ENCODE measurements at places on chromosomes 4 and X.

- DNase-seq, result peak; percentile 6
These were observed 370.7 kb downstream of the FBXW7 start for GRCh38 chr4:152165146-152165545.

DNA sequence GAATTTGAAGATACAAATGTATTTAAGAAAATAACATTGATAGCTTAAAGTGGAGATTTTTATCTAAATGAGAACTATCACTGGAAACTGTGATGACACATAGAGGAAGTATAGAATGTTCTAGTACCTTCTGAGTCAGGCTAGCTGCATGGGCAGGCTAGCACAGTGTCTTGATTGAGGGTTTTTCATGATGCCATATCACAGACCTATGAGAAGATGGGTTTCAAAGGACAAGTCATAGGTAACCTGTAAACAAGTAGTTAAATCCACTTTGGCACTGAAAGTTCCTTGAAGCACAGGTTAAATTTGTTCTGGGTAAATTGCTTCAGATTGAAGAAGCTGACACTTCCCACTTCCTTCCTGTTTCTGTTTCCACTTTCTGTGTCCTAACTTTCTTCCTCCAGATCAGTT is 48.2 kb upstream of the CDKN2AIP start:
- no peak for DNase-seq

DNA sequence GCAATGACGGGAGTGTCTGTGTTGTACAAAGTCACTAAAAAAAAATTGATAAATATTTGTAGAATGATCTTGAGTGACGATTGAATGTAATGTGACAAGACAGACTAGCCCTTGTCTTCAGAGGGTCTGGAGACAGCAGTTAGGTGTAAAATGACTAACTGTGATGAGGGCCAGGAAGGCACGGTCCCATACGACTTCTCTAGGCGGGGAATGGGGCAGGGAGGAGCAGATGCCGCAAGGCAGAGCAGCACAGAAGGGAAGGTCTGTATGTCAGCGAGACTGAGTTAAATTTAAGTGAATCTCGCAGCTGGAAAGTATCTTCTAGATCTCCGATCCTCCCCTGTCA is 405 bp downstream of the CENPE start:
- no peak for DNase-seq

- no peak for DNase-seq
These were observed 161.3 kb upstream of the USP38 start for GRCh38 chr4:143023239-143023918.

DNA sequence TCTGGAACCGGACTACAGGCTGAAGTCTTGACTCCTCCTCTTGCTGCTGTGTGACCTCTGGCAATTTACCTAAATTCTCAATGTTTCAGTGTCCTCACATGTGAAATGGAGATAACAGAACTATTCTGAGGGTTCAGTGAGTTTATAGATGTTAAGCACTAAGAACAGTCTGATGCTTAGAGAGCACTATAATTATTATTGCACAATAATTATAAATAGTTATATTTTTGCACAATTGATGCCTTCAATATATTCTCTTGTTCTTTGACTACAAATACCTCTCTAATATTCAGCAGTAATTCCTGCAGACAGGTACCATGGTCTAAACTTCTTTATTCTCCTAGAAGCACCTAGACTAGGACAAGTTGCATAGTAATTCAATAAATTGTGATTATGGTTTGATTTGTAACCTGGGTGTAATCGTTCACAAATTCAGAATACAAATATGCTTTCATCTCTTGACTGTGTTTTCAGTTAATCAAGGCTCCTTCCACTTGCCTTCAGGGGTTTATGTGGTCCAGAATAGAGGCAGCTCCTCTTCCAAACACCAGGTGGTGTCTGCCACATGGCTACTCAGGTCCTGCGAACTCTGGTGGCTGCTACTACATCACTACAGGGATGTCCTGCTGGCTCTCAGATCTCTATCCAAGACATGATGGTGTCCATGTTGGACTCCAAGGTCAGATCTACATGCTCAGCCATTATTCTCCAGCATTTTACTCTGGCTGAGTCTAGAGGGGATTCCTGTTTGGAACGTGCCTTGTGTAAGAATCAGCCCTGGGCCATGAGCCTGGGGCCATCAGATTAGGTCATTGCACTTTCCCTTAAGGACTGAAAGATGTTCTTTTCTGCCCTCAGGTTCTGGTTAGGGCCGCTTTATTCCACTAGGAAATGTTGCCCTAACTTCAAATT is 103.4 kb downstream of the QRFPR start:
- DNase-seq, result no peak

- peak; percentile 21 for DNase-seq
These were observed 98.3 kb upstream of the MAOA start for GRCh38 chrX:43557792-43558191.

- no peak for DNase-seq
These were observed 166.8 kb downstream of the COL4A6 start for GRCh38 chrX:108271397-108271787.

GRCh38 chr4:7189475-7190277 is 2.7 kb upstream of the SORCS2 start:
- no peak for DNase-seq

GRCh38 chr4:78596111-78596742 is 44.7 kb downstream of the ANXA3 start:
- DNase-seq, result no peak

GRCh38 chr4:126182336-126182735 is 867.6 kb downstream of the FAT4 start:
- no peak for DNase-seq

DNA sequence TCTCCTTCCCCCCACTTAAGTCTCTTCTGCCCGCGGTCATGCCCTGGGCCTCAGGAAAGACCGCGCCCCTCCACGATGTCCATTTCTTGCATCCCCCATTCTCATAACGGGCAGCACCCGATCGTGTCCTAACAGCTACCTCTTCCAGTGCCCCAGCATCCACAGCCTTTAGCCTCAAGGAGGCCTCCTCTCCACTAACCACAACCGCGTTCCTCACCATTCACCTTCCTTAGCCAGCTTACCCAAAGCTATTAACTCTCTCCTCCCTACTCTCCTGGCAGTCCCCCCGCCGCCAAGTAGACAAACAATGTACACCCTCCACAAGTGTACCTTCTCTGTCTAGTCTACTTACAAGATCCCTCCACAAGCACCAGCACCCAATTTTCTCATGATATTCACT is 58.6 kb upstream of the PAGE5 start:
- DNase-seq, result peak; percentile 3

DNA sequence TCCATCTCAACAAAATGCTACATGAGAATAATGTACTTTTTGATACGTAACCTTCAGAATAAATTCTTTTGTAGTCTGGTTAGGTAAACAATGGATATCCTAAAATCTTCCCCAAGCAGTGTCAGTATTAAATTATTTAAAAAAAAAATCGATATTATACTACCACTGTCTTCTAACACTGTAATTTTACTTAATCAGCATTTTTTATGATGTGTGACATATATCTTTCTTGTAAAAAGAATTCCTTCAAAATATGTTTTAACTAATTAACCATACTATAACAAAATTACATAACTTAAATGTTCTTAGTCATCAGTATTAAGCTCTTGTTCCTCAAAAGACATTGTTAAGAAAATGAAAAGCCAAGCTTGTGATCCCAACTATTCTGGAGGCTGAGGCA is 12.5 kb downstream of the OTUD4 start:
- DNase-seq, result no peak

GRCh38 chrX:153794018-153794896 is at the start of the genes IDH3G and SSR4:
Gene IDH3G (minus strand): TSS chrX:153794375. CDS start chrX:153794326, 49 bp downstream.
Gene SSR4 (plus strand): TSS chrX:153794668. CDS start chrX:153794688, 20 bp downstream.
- peak; percentile 93 for DNase-seq

- DNase-seq, result no peak
These were observed 2159.4 kb upstream of the AGA start for GRCh38 chr4:179601671-179602070.

DNA sequence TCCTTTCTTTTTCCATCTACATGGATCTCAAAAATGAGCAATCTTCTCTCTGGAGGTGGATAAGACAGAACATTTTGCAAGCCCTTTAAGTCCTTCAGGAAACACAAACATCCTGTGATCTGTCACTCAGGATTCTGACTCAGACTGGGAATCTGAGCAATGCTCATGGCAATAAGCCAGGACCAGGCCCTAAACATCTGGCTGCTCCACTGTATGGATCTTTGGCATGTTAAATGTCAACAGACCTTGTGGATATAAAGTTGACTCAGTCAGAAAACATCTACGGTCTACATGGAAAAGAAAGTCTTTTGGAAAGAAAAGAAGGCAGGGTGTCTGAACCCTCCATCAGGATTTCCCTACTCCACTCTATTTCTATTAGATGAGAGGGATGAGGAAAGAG is 17.8 kb upstream of the CHIC2 start:
- DNase-seq, result peak; percentile 99

DNA sequence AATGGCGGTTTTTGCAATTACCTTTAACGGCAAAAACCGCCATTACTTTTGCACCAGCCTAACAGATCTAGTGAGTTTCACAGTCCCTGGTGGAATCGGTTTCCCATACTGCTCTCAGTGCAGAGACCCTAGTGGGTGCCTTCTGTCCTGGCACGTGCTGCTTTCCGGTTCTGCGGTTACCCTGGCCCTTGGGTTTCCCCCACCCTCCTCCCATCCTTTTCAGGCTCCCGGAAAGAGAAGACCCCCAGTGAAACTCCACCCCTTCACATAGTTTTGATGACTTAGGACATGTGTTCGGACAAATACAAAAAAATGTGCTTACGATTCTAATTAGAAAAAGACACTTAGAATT is 36.9 kb downstream of the NLGN3 start:
- DNase-seq, result peak; percentile 34

DNA sequence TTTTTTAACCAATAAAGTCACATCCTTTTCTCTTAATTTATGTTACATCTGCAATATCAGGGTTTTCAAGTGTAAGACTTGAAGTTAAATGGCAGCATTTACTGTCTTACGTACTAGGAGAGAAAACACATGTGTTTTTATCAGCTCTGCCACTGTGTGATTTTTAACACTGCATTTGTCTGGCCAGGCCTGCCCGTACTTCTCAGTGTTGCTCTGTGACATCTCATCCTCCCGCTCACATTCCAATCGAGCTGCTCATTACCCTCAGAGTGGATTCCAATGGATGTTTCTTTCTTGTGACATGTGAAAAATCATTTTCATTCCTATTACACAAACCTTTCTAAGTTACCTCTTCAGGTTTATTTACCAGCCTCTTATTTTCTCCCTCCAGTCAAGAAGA is 420.3 kb downstream of the FAT4 start:
- DNase-seq, result peak; percentile 93

DNA sequence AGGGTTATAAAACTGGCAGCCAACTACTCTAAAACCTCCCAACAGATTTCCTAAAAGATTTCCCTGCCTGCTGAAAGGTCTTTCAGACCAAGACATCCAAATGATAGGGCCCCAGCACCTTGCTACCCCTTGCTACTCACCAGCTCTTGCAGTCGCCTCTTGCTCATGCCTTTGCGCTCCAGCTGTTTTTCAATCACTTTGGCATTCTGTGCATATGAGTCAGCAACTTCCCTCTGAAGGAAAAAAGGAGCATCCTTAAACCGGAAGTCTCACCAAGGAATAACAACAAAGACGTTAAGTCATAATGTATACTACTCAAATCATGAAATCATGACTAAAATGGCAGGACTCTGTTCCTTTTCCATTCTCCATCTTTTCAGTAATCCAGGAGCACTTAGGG is 24.0 kb downstream of the STEEP1 start:
- peak; percentile 81 for DNase-seq

GRCh38 chrX:71815121-71815905 is 52.2 kb downstream of the CXorf49B start:
- no peak for DNase-seq

DNA sequence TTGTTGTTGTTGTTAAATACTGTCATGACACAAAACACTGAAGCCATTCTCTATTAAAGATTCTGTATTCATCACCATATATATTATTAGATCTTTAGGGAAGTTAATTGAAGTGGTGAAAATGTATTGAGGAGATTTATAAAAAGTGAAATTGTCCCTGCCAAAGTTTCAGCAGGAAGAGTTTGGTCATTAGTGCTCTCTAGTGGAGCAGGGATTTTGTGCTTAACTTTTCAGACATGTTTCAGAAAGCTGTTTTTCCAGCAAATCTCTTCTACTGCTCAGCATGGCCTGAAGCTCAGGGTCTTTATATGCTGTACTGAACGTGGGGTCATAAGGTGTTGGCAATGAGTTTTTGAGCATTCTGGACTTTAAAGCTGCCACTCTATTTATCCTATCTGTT is 36.7 kb upstream of the CXXC4 start:
- no peak for DNase-seq

DNA sequence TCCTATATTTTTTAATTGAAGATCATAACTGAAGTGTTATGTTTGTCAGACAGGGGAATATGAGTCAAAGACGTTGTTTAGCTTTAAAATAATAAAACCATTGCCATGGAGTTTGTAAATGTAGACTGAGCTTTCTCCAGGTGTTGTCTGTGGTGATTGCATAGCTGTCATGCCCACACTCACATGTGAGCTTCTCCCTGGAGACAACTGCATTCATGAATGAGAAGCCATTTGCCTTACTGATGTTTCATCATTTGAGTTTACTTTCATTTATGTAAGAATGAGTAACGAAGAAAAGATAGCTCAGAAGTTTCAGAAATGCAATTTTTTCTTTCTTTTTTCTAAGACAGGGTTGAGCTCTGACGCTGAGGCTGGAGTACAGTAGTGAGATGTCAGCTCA is 339.1 kb downstream of the GALNTL6 start:
- DNase-seq, result no peak

- DNase-seq, result peak; percentile 5
These were observed 125.5 kb downstream of the GPC3 start for GRCh38 chrX:133859860-133860259.

DNA sequence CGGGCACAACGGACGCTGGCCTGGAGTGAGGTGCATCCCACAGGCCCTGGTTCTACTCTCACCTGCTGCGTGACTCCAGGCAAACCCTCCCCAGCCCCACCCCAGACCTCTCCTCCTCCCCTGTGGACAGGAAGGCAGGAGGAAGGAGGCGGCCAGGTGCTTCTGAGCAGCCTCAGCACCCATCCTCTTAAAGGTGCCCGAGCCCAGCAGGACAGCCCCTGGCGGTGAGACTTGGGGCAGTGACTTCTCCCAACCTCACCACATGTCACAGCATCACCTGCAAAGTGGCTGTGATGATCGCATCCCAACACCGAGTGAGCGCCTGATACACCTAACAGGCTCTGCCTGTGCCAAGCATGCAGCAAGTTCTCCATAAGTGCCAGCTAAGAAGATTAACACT is 17.1 kb upstream of the MAN2B2 start:
- DNase-seq, result no peak

DNA sequence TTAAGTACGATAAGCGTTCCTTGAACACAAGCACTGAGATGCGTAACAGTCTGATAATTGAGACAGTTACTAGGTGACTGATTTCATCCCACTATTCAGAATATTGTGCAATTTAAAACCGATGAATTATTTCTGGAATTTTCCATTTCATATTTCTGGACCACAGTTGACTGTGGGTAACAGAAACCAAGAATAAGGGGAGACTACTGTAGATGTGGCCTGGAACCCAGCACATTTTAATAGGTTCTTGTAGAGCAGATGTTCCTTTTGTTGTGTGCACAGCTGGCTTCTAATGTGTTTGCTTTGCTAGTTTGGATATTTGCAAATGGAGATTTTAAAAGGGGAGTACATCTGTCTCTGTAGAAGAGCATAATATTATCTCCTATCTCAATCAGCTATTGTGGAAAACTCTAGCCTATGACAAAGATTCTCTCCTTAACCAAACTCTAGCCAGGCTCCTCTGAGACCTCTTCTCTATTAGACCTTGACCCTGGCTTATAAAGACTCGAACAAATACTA is 16.4 kb downstream of the NAAA start:
- DNase-seq, result no peak

All from EL (cell line).